ENCODE measurements at places on chromosomes 6 and 20.

- no peak for DNase-seq
Measured at GRCh38 chr6:29980511-29980910, 38.2 kb downstream of the HLA-A start.

GRCh38 chr20:18999086-18999485, 185.5 kb downstream of the SCP2D1 start:
- no peak for DNase-seq

DNA sequence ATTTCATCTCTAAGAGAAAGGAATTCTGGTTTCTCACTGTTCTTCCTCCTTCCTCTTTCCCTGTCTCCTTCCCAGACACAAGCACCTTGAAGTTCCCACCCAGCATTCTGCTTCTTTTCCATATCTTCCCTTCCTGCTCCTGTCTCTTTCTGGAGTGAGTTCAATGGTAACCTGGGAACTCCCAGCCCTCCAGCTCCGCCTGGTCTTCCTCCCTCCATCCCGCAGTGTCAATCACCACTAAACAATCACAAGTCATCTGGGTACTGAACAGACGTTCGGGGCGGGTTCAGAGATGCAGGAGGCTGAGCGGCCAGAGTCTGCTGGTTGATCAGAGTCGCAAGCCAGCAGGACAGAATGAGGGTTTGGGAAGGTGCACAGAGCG, 7.7 kb downstream of the TTBK1 start:
- peak; percentile 51 for DNase-seq

- DNase-seq = peak; percentile 75
Measured at GRCh38 chr6:32692019-32692418, 25.6 kb upstream of the HLA-DQB1 start.

DNA sequence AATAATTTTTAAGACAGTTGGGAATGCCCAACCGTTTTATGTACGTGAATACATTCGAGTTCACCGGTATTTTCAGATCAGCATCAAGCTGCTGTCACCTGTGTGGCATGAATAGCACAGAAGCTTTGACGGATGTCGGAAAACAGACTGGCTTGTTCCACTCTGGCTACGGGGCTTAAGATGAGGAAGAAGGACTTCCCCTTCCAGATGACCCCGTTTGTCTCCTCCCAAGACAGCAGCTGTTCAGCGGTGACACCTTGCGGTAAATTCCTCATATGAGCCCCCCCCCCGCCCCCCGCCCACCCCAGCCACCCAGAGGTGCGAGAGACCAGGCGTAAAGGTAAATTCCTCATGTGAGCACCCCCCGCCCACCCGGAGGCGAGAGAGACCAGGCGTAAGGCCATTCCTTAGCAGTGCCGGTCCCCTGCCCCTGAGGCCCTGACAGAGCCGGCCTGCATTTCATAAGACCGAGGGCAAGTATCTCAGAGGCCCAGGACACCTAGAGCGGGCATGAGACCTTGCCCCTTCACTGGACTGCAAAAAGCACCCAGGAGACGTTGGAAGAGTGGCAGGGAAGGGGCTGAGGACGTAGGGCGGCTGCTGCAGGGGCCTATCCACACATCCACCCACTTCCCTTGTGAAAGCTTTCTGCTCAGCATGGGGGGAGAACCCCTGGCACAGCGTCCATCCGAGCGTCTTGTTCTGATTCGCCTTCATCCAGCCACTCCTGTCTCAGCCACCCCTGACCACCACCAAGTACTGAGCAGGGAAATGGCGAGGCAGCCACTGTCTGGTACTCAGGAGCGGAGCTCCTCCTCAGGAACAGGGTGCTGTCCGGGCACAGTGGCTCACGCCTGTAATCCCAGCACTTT, 7.3 kb upstream of the PCMTD2 start:
- DNase-seq = peak; percentile 43

GRCh38 chr6:79617518-79617941, 13.6 kb upstream of the SH3BGRL2 start:
- no peak for DNase-seq

DNA sequence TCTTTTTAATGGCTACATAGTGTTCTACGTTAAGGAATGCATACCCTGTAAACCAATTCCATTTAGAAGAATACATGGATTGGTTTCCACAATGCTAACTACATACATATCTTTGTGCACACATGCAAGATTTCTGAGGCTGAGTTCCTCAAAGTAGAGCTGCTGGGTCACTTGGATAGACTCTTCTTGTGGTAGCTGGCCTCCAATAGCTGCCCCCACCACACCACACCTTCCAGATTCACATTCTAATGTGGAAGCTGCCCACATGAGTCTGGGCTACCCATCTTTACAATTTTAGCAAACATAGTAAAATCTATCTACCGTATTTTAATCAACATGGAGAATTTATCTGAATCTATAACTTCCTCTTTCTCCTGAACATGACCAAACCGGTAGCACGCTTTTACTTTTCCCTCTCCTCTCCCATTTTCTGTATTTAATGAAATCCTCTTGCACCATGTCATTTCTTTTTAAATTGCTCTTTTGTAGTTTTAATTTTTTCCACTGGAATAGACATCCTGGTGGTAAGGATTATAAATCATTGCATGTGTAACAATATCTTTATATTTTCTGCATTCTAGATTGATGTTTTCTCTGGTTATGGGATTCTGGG, 74.7 kb upstream of the CITED2 start:
- no peak for DNase-seq

- DNase-seq = no peak
Measured at GRCh38 chr20:52612046-52612632, 360.0 kb upstream of the TSHZ2 start.

GRCh38 chr6:26064619-26065257, 22.5 kb upstream of the HFE start:
- DNase-seq = peak; percentile 64

GRCh38 chr6:45169815-45170214, 158.3 kb upstream of the RUNX2 start:
- DNase-seq = no peak

DNA sequence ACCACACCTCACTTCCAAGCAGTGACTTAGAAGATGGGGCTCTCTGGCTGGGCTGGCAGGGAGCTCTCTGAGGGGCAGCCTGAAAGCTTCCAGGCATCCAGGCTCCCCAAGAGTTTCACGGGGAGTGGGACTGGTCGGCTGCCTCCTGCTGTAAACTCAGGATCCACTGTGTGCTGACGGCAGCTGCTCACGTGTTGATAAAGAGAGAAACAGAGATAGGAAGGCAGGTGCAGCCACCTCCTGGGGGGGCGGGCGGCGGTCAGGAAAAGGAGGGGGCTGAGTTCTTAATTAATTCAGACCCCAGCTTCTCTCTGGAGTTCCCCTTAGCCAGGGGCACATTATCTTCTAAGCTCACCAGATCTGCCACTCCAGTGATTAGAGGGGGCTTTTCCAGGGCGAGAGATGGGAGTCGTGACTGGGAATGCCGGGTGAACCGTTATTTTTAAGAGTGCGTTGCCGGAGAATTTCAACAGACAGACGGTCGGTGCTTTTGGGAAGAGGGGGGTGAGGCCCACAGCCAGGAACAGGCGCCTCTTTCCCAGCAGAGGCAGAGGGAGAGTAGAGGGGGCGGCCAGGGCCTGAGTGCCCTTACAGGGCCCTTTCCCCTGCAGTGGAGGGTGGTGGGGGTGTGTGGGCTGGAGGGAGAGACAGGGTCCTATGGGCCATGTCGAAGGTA, 70.9 kb downstream of the CD40 start:
- DNase-seq = no peak

GRCh38 chr6:143195349-143195845, 134.7 kb downstream of the AIG1 start:
- DNase-seq = no peak

DNA sequence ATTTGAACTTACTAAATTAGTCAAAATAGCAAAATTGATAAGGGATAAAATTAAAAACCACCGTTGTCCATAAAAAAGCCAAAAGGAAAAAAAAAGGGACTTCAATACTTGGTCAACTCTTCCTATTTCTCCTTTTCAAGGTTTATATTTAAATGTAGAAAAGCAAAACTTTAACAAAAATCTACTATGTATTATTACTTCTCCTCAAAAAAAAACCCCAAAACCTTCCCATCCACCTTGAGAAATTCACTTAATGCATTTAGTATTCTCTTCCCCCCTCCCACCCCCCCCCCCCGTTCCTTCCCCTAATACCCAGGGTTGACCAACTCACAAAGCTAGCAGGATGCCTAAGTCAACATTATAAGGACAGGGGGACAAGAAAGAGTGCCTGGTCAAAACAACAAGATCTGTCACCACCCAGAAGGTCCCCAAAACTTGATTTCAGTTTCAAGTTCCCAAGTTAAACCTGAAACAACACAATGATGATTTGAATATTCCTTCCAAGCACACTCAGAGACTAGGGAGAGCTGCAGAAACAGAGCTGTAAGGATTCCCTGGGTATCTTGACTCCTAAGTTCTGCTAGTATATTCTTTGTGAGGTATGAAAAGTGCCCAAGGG, 14.6 kb downstream of the GMDS start:
- DNase-seq = no peak

DNA sequence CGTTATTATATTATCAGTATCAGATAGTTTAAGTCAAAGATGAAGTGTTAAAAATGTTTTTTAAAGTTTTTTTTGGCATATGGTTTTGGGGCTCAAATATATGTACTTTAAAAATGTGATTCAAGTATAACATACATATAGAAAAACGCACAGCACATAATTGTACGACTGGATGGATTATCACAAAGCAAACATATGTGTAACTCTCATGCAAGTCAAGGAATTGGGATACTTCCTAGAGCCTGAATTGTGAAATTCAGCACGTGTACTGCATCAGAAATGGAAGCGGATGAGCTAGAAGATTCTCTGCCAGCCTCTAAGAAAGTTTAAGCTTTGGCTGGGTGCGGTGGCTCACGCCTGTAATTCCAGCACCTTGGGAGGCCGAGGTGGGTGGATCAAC, 340.9 kb downstream of the PRL start:
- DNase-seq = no peak

GRCh38 chr6:25192590-25193459, 86.3 kb upstream of the CARMIL1 start:
- DNase-seq = no peak

GRCh38 chr6:151663559-151663958, 143.9 kb upstream of the ESR1 start:
- no peak for DNase-seq

DNA sequence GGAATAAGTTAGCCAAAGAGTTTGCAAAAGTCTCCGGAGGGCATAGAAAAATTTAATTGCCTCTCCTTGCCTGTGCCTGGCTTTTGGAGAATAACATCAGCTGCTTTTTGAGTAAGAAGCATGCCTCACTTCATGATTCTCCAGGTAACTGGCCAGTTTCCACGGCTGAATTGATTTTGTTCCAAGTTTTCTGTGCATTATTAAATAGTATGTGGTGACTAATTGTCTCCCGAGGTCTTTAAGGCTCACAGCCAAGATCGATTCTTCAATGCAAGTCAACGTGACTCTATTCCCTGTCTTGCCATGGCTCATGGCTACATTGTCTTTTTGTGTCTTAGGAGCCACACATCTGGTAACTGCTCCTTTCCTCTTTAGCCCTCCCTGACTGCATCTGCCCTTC, 54.2 kb downstream of the CNR1 start:
- DNase-seq = no peak

GRCh38 chr20:47509685-47510084, 8.0 kb downstream of the NCOA3 start:
- no peak for DNase-seq
